Transverse colon (tissue), 4 donors: ENCODE measurements at places on chromosomes 11 and 22. TPM values are rescaled to one million over a fixed set of nuclear protein-coding genes. Genes with fewer than 3 reads are reported as not detected.

The OR4X1 gene
- not detected for total RNA-seq

The KMT5B gene
- 71.4 TPM for total RNA-seq

- no peak for DNase-seq
- H3K36me3 ChIP-seq, result no peaks in the 10 kb centered on the region
- H3K4me1 ChIP-seq, result peaks cover 11% of the 10 kb centered on the region
Measured at GRCh38 chr11:65767406-65767805, 13.4 kb downstream of the AP5B1 start.

- H3K27me3 ChIP-seq, result no peaks in the 10 kb centered on the region
- peaks cover 89% of the 10 kb centered on the region for H3K4me1 ChIP-seq
- H3K4me3 ChIP-seq, result peak overlapping the region; percentile 10
- peak; percentile 70 for DNase-seq
Measured at GRCh38 chr22:42937164-42937843, 77.6 kb downstream of the PACSIN2 start.

- H3K36me3 ChIP-seq, result no peaks in the 10 kb centered on the region
- DNase-seq, result no peak
- H3K27ac ChIP-seq, result no peak overlapping the region
- H3K4me1 ChIP-seq, result peaks cover 13% of the 10 kb centered on the region
- H3K27me3 ChIP-seq, result no peaks in the 10 kb centered on the region
Measured at GRCh38 chr11:121365304-121365703, 72.7 kb downstream of the SC5D start.

The FXYD2 gene
- 1.1 TPM for total RNA-seq

The IGLL1 gene
- total RNA-seq, result not detected

GRCh38 chr11:19984048-19984742 is 176.1 kb downstream of the DBX1 start:
- peak overlapping the region; percentile 37 for H3K27ac ChIP-seq
- H3K36me3 ChIP-seq, result no peaks in the 10 kb centered on the region
- H3K27me3 ChIP-seq, result no peaks in the 10 kb centered on the region
- H3K4me1 ChIP-seq, result peaks cover 27% of the 10 kb centered on the region
- no peak overlapping the region for H3K4me3 ChIP-seq

The FGF19 gene
- not detected for total RNA-seq

DNA sequence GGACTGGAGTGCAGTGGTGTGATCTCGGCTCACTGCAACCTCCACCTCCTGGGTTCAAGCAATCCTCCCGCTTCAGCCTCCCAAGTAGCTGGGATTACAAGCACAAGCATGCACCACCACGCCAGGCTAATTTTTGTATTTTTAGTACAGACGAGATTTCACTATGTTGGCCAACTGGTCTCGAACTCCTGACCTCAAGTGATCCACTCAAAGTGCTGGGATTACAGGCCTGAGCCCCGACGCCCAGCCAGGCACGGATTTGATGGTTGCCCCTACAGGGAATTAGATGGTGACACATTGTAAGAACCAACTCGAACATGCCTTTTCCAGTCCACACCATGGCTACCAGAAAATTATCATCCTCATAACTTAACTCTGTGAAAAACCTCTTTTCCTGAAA is 26.8 kb upstream of the RTL6 start:
- no peak overlapping the region for H3K4me3 ChIP-seq
- H3K4me1 ChIP-seq, result no peaks in the 10 kb centered on the region
- no peaks in the 10 kb centered on the region for H3K27me3 ChIP-seq
- H3K27ac ChIP-seq, result peak overlapping the region; percentile 50
- DNase-seq, result no peak

DNA sequence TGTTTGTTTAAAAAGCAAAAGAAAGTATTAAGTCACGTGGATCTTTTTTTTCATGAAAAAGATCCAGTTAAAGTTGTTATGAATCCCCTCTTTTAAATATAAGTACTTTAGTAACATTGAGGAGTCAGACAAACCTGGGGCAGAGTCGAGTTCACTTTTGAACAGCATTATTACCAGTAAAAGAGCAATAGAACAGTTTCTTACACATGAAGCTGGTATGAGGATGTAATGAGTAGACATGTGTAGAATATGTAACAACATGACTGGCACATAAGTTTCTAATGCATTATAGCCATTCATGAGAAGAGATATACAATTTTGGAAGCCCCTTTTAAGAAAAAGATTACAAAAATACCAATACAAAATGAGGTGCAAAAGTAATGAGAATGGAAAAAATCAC is 7.6 kb upstream of the MUC15 start:
- H3K27me3 ChIP-seq, result no peaks in the 10 kb centered on the region
- DNase-seq, result no peak
- H3K27ac ChIP-seq, result no peak overlapping the region

DNA sequence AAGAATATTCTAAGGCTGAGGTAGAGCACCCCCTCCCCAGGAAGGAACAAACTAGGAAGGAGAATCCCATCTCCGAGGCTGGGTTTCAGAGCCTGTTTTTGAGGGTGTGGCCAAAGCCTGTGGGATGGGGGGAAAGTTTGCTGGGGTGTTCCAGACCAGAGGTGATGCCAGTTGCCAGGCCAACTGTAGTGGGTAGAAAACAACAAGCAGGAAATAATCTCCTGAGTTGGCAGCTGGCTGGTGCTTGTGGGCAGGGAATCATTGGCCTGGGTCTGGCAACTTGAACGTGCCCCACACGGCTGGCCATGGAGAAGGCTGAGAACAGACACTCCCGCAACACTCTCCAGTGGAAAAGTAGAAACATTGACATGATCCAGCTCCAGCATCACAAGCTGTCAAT is 385.6 kb downstream of the ETS1 start:
- H3K27me3 ChIP-seq, result no peaks in the 10 kb centered on the region
- H3K27ac ChIP-seq, result no peak overlapping the region
- no peaks in the 10 kb centered on the region for H3K4me1 ChIP-seq
- DNase-seq, result no peak
- H3K36me3 ChIP-seq, result no peaks in the 10 kb centered on the region

- H3K4me3 ChIP-seq, result no peak overlapping the region
- H3K27me3 ChIP-seq, result no peaks in the 10 kb centered on the region
- H3K27ac ChIP-seq, result no peak overlapping the region
- no peak for DNase-seq
Measured at GRCh38 chr11:32113200-32113919, 22.5 kb downstream of the RCN1 start.

The MMP1 gene
- 0.48 TPM for total RNA-seq

The MORC2 gene
- 15.3 TPM for total RNA-seq

DNA sequence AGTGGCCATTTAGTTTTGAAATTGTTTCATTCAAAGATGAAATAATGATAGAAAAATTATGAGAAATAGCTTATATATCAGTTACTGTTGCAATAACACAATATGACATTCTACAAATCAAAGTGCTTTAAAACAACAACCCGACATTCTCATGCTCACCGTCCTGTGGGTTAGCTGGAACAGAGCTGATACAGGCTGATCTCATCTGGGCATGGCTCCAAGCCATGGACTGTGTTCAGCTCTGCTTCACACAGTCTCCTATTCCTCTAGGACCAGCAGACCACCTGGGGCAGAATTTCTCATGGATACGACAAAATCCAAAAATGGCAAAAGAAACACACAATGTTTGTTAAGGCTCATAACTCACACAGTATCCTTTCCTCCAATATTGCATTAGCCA is 178.6 kb downstream of the CNTN5 start:
- H3K4me1 ChIP-seq, result no peaks in the 10 kb centered on the region
- H3K36me3 ChIP-seq, result no peaks in the 10 kb centered on the region
- H3K27ac ChIP-seq, result no peak overlapping the region
- H3K27me3 ChIP-seq, result no peaks in the 10 kb centered on the region

The MPPED1 gene
- total RNA-seq, result not detected

The KRTAP5-1 gene
- total RNA-seq, result not detected

The KRTAP5-2 gene
- not detected for total RNA-seq

The CRYBB1 gene
- not detected for total RNA-seq

The CENPM gene
- 22.9 TPM for total RNA-seq

The SGSM1 gene
- total RNA-seq, result 2.6 TPM

The INS gene
- total RNA-seq, result not detected

DNA sequence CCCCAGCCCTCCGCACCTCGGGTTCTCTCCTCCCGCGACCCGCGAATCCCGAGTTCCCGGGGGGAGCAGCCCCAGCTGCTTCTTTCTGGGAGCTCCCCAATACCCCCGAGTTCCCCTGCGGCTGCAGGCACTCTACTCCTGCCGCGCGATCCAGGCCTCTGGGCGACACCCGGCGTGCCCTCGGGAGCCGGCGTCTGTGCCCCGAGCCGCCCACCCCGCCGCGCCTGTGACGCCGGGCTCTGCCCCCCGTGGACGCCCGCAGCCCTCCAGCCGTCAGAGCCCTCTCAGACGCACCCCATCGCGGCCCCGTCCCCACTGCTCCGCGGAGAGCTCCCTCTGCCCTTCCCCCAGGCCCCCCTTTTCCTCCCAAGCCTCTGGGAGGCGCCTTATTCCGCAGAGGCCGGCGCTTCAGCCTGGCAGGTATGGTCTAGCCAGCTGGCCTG is 422 bp downstream of the GLB1L2 start:
- peaks cover 9% of the 10 kb centered on the region for H3K4me1 ChIP-seq
- no peaks in the 10 kb centered on the region for H3K36me3 ChIP-seq
- peak overlapping the region; percentile 36 for H3K27ac ChIP-seq
- DNase-seq, result peak; percentile 53
- H3K4me3 ChIP-seq, result peak overlapping the region; percentile 60

The ATP6V1E1 gene
- total RNA-seq, result 110 TPM

DNA sequence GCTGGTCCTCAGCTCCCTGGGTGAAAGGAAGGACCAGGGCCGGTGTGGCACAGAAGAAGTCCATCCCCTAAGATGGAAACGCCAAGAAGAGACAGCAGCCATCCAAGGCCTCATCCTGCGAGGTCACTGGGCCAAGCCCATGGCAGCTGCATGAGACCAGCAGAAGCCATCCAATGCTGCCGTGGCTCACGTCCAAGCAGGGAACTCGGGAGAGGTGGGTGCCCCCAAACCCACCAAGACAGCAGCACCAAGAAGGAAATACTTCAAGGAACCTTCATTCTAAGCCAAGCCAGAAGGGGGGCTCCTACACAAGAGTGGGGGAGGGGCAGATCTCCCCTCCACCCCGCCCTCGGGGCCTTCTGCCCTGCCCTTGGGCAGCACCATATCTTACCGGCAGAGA is 49.6 kb downstream of the IGSF9B start:
- DNase-seq, result no peak
- H3K4me3 ChIP-seq, result no peak overlapping the region
- H3K27me3 ChIP-seq, result no peaks in the 10 kb centered on the region
- no peaks in the 10 kb centered on the region for H3K36me3 ChIP-seq
- no peaks in the 10 kb centered on the region for H3K4me1 ChIP-seq

The RBMXL2 gene
- total RNA-seq, result 0.79 TPM

The RTN4RL2 gene
- total RNA-seq, result 0.48 TPM

The SLCO2B1 gene
- total RNA-seq, result 116 TPM

DNA sequence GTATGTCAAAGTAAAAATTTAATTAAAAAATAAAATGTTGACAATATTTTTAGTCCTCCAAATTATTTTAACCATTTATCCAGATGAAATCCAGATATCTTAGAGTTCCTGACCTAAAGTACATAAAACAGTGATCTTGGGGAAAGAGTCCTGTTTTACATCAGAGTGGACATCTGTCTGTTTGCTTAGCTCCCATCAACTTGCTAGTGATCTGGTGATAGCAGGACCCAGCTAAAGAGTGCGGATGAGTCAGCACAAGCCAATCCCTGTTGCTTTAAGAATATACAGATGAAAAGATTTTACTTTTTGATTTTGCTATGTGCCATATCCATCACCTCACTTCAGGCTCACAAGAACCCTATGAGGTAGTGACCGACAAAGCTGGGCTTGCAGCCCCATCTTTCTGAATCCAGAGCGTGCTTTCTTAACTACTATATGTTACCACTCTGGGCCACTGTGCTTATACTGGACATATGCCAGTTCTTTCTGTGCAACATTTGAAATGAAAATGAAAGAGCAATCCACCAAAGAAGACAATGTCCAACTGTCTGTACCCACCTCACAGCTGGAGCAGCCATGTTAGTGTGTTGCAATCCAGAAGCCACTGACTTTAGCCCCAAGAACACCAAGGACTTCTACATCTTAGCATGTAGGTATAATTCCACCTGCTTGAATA is 167.6 kb upstream of the SESN3 start:
- H3K4me1 ChIP-seq, result no peaks in the 10 kb centered on the region
- H3K27me3 ChIP-seq, result no peaks in the 10 kb centered on the region
- H3K27ac ChIP-seq, result no peak overlapping the region
- DNase-seq, result no peak
- no peaks in the 10 kb centered on the region for H3K36me3 ChIP-seq

GRCh38 chr11:45745065-45745811 is 59.7 kb upstream of the SLC35C1 start:
- H3K4me1 ChIP-seq, result no peaks in the 10 kb centered on the region
- peaks cover 5% of the 10 kb centered on the region for H3K27me3 ChIP-seq
- H3K27ac ChIP-seq, result no peak overlapping the region
- H3K4me3 ChIP-seq, result no peak overlapping the region
- no peaks in the 10 kb centered on the region for H3K36me3 ChIP-seq
